Kidney epithelial cell (primary cell): ENCODE measurements at places on chromosomes 13 and 19.
A peak's percentile ranks its signal among the peaks of the same experiment; 100 is the strongest.

- no peak for DNase-seq
Observed at GRCh38 chr13:103539265-103539664, 473.0 kb upstream of the SLC10A2 start.

DNA sequence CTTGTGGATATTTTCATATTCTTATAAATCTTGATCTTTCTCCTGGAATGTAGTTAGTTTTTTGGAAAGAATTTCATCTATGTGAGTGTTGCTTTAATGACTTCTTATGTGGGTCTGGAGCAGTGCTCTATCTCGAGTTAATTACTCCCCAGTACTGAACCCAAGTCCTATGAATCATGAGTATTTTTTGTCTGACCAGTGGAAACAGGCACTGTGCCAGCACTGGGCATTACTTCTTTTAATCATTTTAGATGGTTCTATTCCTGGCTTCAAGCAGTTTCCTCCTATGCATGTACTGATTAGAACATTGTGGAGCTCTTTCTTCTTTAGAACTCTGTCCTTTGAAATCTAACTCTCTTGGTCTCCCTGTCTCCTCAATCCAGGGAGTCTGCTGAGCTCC, 466.3 kb downstream of the PCDH17 start:
- no peak for DNase-seq

GRCh38 chr13:33676045-33676989, 141.6 kb upstream of the RFC3 start:
- DNase-seq: no peak

- DNase-seq: peak; percentile 28
Observed at GRCh38 chr13:59750860-59751259, 412.9 kb downstream of the DIAPH3 start.

GRCh38 chr19:16085115-16085514, 8.8 kb downstream of the TPM4 start:
- DNase-seq: no peak

DNA sequence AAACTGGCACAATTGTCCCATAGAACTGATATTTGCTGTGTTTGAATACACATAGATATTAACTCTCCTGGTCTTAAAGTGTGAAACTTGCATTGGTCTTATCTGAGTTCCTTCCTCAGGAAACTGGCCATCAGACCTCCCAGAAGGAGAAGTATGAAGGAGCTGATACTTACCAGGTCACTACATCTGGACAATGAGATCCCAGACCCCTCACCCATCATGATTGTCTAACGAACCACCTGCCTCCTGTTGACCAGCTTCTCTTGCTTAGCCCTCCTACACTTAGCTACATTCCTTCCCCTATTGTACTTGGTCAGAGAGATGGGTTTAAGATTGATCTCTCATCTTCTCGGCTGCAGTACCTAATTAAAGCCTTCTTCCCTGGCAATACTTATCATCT, 413.3 kb downstream of the KCTD12 start:
- no peak for DNase-seq

- no peak for DNase-seq
Observed at GRCh38 chr19:54517483-54517882, 14.9 kb downstream of the LAIR2 start.

GRCh38 chr13:90293793-90294361, 1053.6 kb upstream of the MIR17HG start:
- no peak for DNase-seq

GRCh38 chr19:45162608-45163143, 1.9 kb upstream of the NKPD1 start:
- no peak for DNase-seq

- DNase-seq: peak; percentile 73
Observed at GRCh38 chr13:73335210-73335609, 276.4 kb downstream of the KLF5 start.

- peak; percentile 62 for DNase-seq
Observed at GRCh38 chr19:46976845-46977320, 42.8 kb upstream of the NPAS1 start.

GRCh38 chr19:7307590-7308218, 13.5 kb upstream of the INSR start:
- DNase-seq: no peak

- no peak for DNase-seq
Observed at GRCh38 chr19:41298348-41298964, 11.5 kb upstream of the CCDC97 start.

DNA sequence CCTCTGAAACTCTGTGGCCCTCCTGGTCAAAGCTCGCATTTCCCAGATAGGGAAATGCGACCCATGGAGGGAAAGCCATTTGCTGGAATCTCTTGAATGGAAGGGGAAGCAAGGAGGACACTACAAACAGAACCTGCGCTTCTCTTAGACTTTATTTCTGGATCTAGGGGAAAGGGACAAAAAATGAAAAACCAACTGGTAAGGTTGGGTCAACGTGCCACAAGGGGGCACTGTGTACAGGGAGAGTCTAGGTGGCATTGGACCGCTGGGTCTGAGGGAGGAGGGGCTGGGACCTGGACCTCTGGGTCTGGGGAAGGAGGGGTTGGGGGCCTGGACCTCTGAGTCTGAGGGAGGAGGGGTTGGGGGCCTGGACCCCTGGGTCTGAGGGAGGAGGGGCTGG, 5.0 kb downstream of the KLK4 start:
- DNase-seq: no peak

GRCh38 chr13:41895478-41895877, 65.4 kb downstream of the VWA8 start:
- DNase-seq: no peak

- no peak for DNase-seq
Observed at GRCh38 chr19:18158467-18158866, 5.5 kb downstream of the PIK3R2 start.

- no peak for DNase-seq
Observed at GRCh38 chr19:45676851-45677263, 8.8 kb downstream of the GIPR start.

DNA sequence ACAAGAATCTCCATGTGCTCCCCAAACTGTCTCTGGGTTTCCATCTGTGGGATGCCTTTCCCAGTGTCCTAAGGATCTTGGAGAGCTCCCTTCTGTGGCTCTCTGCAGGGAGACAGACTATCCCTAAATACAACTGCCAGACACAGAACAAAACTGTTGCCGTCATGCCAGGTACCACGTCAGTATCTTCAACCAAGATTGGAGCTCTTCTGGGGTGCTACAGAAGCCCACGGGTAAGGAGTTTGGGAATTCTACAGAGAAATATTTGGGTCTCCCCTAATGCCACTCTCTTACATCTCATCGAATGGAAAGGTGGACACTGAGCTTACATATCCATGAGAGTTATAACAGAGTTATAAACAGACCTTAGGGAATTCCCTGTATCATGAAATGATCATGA, 4.9 kb upstream of the MBD3L3 start:
- DNase-seq: no peak

DNA sequence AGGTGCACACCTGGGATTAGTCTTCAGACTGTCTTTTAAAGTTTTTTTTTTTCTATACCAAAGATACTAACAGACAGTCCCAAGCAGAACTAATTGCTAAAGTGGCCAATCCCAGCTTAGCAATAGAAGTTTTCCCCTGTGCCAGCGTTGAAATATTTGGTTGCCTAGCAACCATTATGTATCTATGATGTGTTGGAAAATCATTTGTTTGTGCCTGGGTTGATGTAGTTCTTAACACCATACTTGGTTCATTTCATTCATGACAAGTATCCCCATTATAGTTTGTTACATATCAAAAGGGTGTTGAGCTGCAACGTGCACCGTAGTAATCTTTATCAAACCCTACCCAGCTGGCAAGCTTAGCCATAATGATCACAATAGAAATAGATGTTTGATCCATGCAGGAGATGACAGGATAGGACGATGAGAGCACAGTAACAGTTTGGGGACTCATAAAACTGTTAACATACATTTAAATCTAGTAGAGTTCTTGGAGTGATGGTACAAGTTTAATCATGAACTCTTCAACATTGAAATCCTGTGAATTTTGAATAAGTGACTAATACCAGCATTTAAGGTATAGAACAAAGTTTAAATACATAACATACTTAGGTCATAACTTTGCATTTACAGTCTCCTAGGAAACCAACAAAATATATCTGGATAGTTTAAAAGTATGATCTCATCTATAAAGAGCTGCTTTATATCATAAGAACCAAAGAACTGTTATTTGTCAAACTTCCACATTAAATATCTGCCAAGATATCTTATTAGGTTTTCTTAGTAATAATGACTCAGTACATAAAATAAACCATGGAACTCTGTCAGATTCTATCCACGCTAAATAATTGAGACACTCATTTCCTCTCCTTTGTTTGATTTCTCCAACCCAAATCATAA, 73.4 kb downstream of the MBNL2 start:
- no peak for DNase-seq
